ENCODE measurements at places on chromosomes 4 and X. TPM values are rescaled to one million over a fixed set of nuclear protein-coding genes. Genes with fewer than 3 reads are reported as not detected.
A peak's percentile ranks its signal among the peaks of the same experiment; 100 is the strongest.

- DNase-seq = no peak
These were observed 9.2 kb downstream of the NDUFA1 start for GRCh38 chrX:119880552-119881437.

GRCh38 chr4:73989928-73990327 lies 1.9 kb upstream of the PPBP start:
- DNase-seq = no peak

- peak; percentile 34 for DNase-seq
These were observed 147.5 kb downstream of the TSPAN5 start for GRCh38 chr4:98510757-98511517.

DNA sequence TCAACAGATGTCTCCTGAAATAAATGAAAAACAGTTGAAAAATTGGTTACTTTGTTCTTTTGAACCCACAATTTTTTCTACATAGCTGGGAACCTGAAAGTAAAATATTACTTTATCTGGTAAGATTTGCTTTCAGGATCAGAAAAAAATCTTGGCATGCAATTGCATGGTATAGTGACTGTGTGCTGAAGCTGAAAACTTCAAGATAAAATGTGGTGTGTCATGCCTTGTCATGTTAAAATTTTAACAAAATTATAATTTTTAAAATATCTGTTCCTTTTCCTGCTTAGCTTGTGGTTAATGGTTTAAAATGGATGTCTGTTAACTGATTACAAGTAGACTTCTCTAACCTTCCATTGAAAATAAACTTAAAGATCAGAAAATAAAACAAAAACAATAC lies 904.8 kb downstream of the PDHA2 start:
- DNase-seq = no peak

DNA sequence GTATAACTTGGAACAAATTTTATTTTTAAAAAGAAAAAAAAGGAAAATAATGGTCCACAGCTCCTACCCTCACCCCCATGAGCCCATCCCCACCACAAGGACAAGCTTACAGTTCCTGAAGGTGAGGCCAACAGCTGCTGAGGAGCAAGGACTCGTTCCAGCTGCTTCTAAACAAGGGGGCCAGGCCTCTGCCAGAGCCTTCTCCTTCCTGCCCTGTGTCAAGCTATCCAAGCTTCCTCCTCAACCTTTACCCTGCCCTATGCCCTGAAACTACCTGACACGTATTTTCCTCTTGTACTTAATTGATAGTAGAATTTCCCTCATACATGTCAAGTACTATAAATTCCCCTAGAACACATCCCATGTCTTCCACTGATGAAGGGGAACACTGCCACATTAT lies 8.8 kb downstream of the SH3D19 start:
- DNase-seq = no peak

- DNase-seq = no peak
These were observed 1.4 kb upstream of the PACRGL start for GRCh38 chr4:20698820-20699219.

DNA sequence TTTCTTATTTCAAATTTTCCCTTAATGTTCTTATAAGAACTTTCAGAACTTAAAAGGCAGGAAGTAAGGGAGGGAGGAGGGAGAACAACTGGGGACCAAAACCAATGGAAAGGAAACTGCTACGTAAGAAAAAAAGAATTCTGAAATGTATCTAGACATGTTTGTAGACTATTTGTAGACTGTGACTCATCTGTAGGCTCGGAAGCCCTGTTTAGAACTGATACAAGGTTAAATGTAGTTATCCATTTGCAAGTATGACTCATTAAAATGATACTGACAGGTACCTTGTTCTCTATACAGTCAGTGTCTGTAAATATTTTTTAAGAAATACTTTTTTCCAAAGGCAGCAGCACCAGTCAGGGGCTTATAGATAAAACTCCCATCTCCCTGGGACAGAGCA lies 202.0 kb downstream of the DHX15 start:
- DNase-seq = no peak

DNA sequence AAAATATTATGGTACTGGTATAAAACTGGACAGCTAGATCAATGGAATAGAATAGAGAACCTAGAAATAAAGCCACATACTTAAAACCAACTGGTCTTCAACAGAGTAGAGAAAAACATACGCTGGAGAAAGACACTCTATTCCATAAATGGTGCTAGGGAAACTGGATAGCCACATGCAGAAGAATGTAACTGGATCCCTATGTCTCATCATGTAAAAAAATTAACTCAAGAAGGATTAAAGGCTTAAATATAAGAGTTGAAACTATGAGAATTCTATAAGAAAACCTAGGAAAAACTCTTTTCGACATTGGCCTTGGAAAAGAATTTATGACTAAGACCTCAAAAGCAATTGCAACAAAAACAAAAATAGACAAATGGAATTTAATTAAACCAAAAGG lies 114.6 kb downstream of the PCDH18 start:
- no peak for DNase-seq

Gene GAGE12H
- not detected for total RNA-seq

Gene EREG
- not detected for total RNA-seq

Gene DGAT2L6
- total RNA-seq = not detected

Gene TAF7L
- 0.36 TPM for total RNA-seq

Gene TMEM129
- total RNA-seq = 27.4 TPM

All from activated T-helper 1 cell treated with anti-CD3 and anti-CD28 coated beads, Interleukin-12 subunit alpha, Interleukin-12 subunit beta, Interleukin-2, Interleukin-4 antibody, amounts not matched to agents 30 ng/mL and 10 ng/mL and 1 ng/mL, durations not matched to agents 14 hours and 24 hours and 36 hours (primary cell).